ENCODE measurements at places on chromosomes 2 and 18. TPM values are rescaled to one million over a fixed set of nuclear protein-coding genes. Genes with fewer than 3 reads are reported as not detected.

GRCh38 chr2:127859712-127860085, 1.7 kb upstream of the POLR2D start:
- H3K27ac ChIP-seq: no peak overlapping the region
- peak; percentile 83 for DNase-seq
- no peak overlapping the region for H3K4me3 ChIP-seq
- H3K27me3 ChIP-seq: no peaks in the 10 kb centered on the region
- H3K4me1 ChIP-seq: peaks cover 6% of the 10 kb centered on the region

DNA sequence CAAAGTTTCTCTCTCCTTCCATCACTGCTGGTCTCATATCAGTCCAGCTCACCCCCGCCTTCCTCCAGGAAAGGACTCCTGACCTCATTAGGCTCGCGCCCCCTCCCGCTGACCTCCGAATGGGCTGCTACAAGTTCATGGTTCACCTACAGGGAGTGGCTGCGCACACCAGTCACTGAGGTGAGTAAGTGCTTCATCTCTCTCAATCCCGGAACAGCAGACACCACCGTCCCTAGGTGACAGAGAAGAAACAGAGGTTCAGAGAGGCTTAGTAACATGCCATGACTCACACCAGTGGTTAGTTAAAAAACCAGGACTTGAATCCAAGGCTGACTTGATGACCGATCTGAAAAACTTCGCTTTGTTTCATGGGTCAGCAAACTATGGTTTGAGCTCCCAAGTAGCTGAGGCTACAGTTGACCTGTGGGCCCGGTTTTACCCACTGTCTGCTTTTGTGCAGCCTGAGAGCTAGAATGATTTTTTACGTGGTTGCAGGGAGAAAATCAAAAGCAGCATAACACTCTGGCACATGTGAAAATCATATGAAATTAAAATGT, 42.0 kb downstream of the ZFP36L2 start:
- H3K27me3 ChIP-seq: no peaks in the 10 kb centered on the region
- H3K4me1 ChIP-seq: peaks cover 14% of the 10 kb centered on the region
- DNase-seq: peak; percentile 68
- peak overlapping the region; percentile 8 for H3K27ac ChIP-seq
- H3K4me3 ChIP-seq: no peak overlapping the region

DNA sequence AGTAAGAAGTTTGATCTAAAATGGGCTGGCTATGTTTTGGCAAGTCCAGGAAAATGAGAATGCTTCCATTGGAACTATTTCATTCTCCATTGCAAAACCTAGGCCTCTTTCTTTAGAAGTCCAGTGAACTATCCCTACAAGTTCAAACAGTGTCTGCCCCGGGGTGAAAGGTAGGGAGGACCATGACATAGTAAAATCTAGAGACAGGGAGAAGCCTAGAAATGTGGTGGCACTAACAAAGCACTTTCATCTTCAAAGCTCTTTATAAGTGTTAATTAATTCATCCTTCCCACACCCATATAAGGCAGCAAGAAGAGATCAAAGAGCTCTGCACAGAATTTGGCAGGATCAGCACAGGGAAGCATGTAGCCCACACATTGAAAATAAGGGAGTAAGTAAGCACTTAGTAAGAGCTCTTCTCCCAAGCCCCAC, 214.5 kb downstream of the IRS1 start:
- no peak overlapping the region for H3K4me3 ChIP-seq
- H3K27ac ChIP-seq: no peak overlapping the region
- DNase-seq: no peak
- no peaks in the 10 kb centered on the region for H3K27me3 ChIP-seq

DNA sequence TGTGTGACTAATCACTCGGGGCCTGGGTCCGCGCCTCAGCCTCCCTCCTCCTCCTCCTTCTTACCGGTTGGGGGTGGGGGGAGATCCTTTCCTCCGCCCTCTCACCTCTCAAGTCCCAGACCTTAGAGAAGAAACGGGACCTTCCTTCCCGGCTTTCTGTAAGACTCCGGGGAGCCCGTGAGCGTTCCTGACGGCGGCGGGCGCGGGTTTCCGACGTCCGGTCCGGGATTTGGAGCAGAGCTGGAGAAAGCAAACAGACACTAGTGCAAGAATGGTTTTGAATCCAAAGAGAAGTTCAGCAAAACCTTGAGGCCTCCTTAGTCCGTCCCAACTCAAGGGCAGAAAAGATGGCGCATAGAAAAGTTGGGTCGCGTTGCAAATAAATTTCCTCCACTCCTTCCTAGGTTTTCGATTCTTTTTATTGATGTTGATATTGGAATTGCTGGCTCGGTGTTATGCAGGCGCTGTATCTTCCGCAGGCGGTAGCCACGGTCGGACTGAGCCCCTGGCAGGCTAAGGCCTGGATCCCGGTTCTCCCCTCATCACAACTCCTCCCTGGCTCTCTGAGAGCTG, 2.0 kb downstream of the DLX1 start:
- peaks cover 44% of the 10 kb centered on the region for H3K4me1 ChIP-seq
- no peak overlapping the region for H3K27ac ChIP-seq
- no peak overlapping the region for H3K4me3 ChIP-seq
- no peaks in the 10 kb centered on the region for H3K36me3 ChIP-seq
- peaks cover 100% of the 10 kb centered on the region for H3K27me3 ChIP-seq

- H3K4me1 ChIP-seq: no peaks in the 10 kb centered on the region
- no peak for DNase-seq
- no peaks in the 10 kb centered on the region for H3K27me3 ChIP-seq
- H3K4me3 ChIP-seq: no peak overlapping the region
Observed at GRCh38 chr2:230636684-230637271, 75.9 kb upstream of the CAB39 start.

DNA sequence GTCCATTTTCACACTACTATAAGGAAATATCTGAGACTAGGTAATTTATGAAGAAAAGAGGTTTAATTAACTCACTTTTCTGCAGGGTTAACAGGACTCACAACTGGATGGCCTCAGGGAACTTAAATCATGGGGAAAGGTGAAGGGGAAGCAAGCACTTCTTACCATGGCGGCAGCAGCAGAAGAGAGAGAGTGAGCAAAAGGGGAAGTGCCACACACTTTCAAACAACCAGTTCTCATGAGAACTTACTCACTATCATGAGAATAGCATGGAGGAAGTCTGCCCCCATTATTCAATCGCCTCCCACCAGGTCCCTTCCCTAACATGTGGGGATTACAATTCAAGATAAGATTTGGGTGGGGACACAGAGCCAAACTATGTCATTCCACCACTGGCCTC, 55.1 kb upstream of the NETO1 start:
- H3K4me3 ChIP-seq: no peak overlapping the region
- DNase-seq: no peak
- no peak overlapping the region for H3K27ac ChIP-seq

DNA sequence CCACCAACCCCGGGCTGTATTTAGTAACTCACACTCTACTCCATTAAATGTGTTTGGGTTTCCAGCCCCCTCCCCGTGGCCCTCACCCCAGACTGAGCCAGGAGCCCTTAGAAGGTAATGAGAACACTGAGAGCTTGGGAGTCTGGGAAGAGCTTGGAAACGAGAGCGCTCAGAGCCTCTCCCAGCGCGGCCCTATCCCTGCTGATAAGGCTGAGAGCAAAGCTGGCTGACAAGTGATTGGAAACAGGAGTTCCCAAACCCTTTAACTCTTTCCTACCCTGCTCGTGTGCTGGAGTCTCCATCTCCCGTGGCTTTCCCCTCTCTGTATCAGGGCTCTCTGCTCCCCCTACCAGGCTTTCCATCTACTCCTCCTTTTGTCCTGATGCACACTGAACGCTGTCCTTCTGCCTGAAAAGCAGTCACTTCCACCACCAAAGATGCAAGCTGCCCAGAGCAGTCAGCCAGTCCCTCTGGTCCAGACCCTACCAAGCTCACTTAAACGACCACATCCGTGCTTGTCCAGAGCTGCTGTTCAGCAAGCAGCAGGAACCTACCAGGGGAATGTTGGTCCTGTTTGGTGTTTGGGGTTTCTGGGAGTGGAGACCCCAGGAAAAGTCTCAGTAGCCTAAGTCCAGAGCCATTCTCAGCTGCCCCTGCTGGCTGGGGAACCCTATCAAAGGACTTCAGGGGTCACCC, 100.0 kb upstream of the PKDCC start:
- H3K36me3 ChIP-seq: no peaks in the 10 kb centered on the region
- no peak overlapping the region for H3K27ac ChIP-seq
- peaks cover 7% of the 10 kb centered on the region for H3K4me1 ChIP-seq
- H3K4me3 ChIP-seq: no peak overlapping the region
- no peaks in the 10 kb centered on the region for H3K27me3 ChIP-seq

DNA sequence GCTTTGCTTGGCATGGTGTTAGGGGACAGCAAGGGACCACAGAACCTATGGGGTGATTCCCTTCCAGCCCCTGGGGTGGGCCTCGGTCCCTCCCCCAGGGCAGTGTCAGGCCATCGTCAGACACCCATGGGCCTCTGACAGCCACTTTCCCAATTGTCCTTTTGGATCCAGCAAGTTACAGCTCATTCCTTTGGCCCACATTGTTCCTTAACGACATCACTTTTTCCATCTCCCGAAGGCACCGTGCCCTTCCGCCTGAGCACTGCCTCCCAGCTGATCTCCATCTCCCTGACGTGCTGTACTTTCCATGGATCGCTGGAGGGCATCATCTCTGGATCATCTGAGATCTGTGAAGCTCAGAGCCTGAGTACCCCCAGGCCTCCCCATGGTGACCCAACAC, 10.4 kb upstream of the KCNK3 start:
- no peak for DNase-seq
- no peaks in the 10 kb centered on the region for H3K36me3 ChIP-seq
- H3K27me3 ChIP-seq: peaks cover 4% of the 10 kb centered on the region
- peaks cover 6% of the 10 kb centered on the region for H3K4me1 ChIP-seq
- no peak overlapping the region for H3K27ac ChIP-seq
- no peak overlapping the region for H3K4me3 ChIP-seq

- H3K27ac ChIP-seq: peak overlapping the region; percentile 89
- no peak overlapping the region for H3K4me3 ChIP-seq
- DNase-seq: no peak
- no peaks in the 10 kb centered on the region for H3K36me3 ChIP-seq
- H3K4me1 ChIP-seq: peaks cover 19% of the 10 kb centered on the region
Observed at GRCh38 chr18:67518566-67518965, 2.0 kb upstream of the DSEL start.

Gene TOGARAM2
- 3.1 TPM for total RNA-seq

DNA sequence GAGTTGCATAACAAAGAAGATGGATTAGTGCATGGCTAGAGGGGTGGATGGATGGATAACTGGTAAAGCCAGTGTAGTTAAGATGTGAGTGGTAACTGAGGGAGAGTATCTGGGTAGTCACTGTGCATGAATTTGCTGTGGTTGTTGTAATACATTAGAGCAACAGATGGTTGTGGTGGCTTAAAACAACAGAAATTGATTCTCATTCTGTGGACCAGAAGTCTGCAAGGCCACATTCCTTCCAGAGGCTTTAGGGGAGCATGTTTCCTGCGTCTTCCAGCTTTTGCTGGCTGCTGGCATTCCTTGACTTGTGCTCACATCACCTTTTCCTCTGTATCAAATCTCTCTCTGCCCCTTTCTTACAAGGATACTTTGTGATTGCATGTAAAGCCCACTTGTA, 155.4 kb downstream of the ASB1 start:
- H3K36me3 ChIP-seq: no peaks in the 10 kb centered on the region
- DNase-seq: no peak
- H3K4me3 ChIP-seq: no peak overlapping the region
- no peaks in the 10 kb centered on the region for H3K4me1 ChIP-seq
- no peak overlapping the region for H3K27ac ChIP-seq

- H3K27ac ChIP-seq: no peak overlapping the region
- no peaks in the 10 kb centered on the region for H3K27me3 ChIP-seq
Observed at GRCh38 chr18:24817587-24818371, 357.3 kb downstream of the HRH4 start.

DNA sequence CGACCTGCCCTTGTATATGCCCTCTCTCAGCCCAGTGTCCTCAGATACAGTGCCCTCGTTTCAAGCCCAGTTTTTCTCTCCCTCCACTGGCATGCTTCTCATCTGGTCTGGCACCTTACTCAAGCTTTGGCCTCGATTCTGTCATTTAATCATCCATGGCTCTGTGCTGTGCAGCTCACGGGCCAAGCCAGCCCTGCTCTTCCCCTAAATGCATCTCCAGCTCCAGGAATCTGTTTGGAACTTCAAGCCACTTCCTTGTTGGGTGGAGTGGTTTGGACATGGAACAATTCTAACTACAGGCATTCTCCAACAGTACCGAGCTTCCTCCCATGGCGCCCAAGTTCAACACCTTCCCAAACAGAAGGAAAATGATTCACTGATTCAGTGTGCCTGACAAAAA, 76.7 kb upstream of the ZNF397 start:
- H3K27me3 ChIP-seq: no peaks in the 10 kb centered on the region
- H3K36me3 ChIP-seq: no peaks in the 10 kb centered on the region
- H3K4me1 ChIP-seq: no peaks in the 10 kb centered on the region
- no peak overlapping the region for H3K27ac ChIP-seq
- no peak for DNase-seq

Gene POMC
- total RNA-seq: 9.0 TPM

- H3K27me3 ChIP-seq: no peaks in the 10 kb centered on the region
- DNase-seq: no peak
- no peak overlapping the region for H3K4me3 ChIP-seq
- no peaks in the 10 kb centered on the region for H3K4me1 ChIP-seq
Observed at GRCh38 chr2:210528716-210529115, 27.7 kb upstream of the CPS1 start.

- no peaks in the 10 kb centered on the region for H3K36me3 ChIP-seq
- no peak overlapping the region for H3K27ac ChIP-seq
- no peaks in the 10 kb centered on the region for H3K27me3 ChIP-seq
- no peaks in the 10 kb centered on the region for H3K4me1 ChIP-seq
Observed at GRCh38 chr18:80210312-80211083, 36.8 kb downstream of the PARD6G start.

Gene ATP6V1B1
- total RNA-seq: not detected

Gene CDH2
- 4.4 TPM for total RNA-seq

GRCh38 chr18:8744038-8744437, 38.7 kb downstream of the MTCL1 start:
- no peak overlapping the region for H3K4me3 ChIP-seq
- no peak overlapping the region for H3K27ac ChIP-seq
- peaks cover 5% of the 10 kb centered on the region for H3K27me3 ChIP-seq
- DNase-seq: no peak
- H3K4me1 ChIP-seq: peaks cover 6% of the 10 kb centered on the region
- H3K36me3 ChIP-seq: no peaks in the 10 kb centered on the region

DNA sequence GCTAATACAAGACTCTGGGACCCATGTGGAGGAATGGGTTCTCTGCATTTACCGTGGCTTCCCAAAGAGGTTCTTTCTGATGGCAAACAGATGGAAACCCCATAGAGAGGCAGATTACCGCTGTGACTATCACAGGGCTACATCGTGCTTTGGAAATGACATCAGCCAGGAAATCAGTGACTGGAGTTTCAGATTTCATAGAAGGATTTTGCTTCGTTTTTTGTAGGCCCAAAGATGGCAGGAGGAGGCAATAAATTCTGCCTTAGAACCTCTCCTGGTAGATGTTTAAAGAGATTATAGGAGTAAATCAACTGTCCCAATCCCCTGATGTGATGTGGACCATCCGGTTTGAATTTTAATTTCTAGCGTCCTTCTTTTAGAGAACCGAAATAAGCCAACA, 214.1 kb downstream of the AGPS start:
- H3K4me3 ChIP-seq: no peak overlapping the region
- H3K4me1 ChIP-seq: peaks cover 5% of the 10 kb centered on the region
- H3K27me3 ChIP-seq: no peaks in the 10 kb centered on the region
- H3K27ac ChIP-seq: no peak overlapping the region

GRCh38 chr18:58025733-58026132, 18.3 kb upstream of the NEDD4L start:
- no peak for DNase-seq
- peaks cover 55% of the 10 kb centered on the region for H3K4me1 ChIP-seq
- no peak overlapping the region for H3K27ac ChIP-seq
- H3K27me3 ChIP-seq: no peaks in the 10 kb centered on the region
- no peak overlapping the region for H3K4me3 ChIP-seq

GRCh38 chr2:73823916-73824523, 4.7 kb upstream of the STAMBP start:
- peak; percentile 16 for DNase-seq
- no peak overlapping the region for H3K27ac ChIP-seq
- H3K27me3 ChIP-seq: peaks cover 3% of the 10 kb centered on the region
- peaks cover 6% of the 10 kb centered on the region for H3K4me1 ChIP-seq
- H3K36me3 ChIP-seq: no peaks in the 10 kb centered on the region
- no peak overlapping the region for H3K4me3 ChIP-seq

All from transverse colon (tissue), 4 donors.